ENCODE measurements at places on chromosomes 5 and 9.

- DNase-seq = no peak
Observed at GRCh38 chr5:78768781-78769380, 120.3 kb upstream of the LHFPL2 start.

DNA sequence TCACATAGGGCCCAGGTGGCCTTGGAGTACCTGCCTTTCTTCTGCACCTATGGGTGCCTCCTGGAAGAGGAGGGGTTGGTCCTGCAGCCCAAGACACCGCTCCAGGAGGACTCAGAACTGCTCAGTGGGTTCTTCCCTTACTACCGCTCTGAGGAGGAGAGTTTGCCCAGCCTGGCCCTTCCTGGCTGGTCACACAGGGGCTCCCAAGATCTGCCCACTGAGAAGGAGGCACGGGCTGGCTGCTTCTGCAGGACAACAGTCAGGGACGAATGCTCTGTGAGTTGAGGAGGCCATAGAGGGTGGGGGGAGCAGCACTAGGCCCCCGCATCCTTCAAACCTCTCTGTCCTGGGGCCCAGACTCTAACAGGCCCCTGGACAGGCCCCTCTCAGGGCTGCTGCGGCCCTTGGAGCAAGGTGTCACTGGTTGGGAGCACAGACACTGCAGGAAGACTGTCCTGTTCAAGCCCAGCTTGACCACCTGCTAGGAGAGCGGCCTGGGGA, 9.9 kb upstream of the SLC25A48 start:
- DNase-seq = no peak

GRCh38 chr9:27541740-27542139, 12.1 kb upstream of the MOB3B start:
- no peak for DNase-seq

DNA sequence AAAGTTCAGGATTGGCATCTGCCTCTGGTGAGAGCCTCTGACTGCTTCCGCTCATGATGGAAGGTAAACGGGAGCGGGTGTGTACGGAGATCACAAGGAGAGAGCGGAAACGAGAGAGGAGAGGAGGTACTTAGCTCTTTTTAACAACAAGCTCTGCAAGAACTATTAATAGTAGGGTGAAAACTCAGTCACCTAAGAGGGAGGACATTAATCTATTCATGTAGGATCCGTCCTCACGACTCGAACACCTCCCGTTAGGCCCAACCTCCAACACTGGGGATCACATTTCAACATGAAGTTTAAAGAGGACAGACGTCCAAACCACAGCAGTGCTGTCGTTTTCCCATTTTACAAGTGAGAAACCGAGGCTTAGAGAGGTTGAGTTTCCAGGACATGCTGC, 173.7 kb downstream of the SLC28A3 start:
- DNase-seq = no peak

GRCh38 chr9:126804198-126804695, 593 bp upstream of the ZBTB43 start:
- DNase-seq = no peak

DNA sequence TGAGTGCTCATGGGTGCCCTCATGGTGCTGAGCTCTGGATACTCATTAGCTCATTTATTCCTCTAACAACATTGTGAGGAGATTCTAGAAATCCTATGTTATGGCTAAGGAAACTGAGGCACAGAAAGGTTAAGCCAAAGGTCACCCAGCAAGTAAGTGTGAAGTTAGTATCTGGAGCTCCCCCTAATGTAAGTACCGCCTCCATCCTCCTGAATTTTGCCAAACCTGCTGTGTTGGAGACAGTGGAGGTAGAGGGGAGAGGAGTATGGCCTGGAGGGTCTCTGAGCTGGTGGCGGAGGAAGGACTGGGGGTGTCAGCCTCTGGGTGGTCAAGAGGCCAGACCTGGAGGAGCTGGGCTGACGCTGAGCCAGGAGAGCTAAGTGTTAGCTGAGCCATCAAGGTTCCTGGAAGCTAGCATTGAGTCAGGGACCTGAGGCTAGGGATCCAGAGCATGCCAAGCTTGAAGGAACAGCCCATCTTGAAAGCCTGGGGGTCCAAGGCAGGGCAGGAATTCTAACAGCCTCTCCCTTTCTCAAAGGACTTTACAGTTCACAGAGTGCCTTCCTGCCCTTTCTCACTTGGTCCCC, 114.8 kb downstream of the RGS3 start:
- peak; percentile 50 for DNase-seq

DNA sequence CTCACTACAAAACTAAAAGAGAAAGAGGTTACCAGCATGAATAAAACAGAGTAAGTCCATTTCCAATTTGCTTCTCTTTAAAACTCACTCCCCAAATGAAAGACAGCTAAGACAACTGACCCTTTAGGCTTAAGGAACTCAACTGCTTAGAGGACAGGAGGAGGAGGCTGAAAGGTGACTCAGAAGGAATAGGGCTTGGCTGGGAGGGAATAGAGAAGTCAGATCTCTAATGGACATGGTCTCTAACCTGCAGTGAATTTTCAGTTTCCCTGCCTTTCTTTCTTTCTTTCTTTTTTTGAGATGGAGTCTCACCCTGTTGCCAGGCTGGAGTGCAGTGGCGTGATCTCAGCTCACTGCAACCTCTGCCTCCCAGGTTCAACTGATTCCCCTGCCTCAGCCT, 261.8 kb upstream of the CLINT1 start:
- peak; percentile 42 for DNase-seq

DNA sequence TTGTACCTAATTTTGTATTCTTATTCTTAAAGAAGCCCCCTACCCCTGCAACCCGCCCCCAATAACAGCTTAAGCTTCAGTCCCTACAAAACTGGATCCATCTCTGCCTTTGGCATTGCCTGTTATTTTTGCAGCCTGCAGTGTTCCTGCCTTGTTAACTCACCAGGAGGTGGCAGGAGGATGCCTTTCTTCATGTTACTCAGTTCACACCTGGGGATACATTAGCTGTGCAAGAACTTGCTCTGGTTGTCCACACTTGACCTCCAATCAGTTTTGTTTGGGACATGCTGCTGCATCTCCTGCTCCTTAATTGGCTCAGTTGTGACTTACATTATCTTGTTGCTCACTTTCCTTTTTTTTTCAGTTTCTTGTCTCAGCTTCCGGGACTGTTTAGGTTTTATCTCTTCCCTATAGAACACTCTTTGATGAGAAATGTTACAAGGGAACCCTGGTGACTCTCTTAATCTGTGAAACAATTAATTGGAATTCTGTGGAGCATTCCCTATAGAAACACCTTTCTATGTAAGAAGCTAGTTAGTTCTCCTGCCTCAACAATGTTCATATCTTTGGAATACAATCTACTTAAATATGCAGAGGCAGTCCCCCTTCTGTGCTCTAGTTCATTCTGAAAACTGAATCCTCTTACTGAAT, 467.7 kb upstream of the ACO1 start:
- peak; percentile 48 for DNase-seq

- no peak for DNase-seq
Observed at GRCh38 chr9:38662763-38663593, 42.6 kb upstream of the ANKRD18A start.

- no peak for DNase-seq
Observed at GRCh38 chr5:146945617-146946084, 67.1 kb upstream of the PPP2R2B start.

GRCh38 chr5:66281294-66281693, 137.2 kb downstream of the SREK1 start:
- no peak for DNase-seq

- no peak for DNase-seq
Observed at GRCh38 chr5:36571401-36572042, 34.9 kb upstream of the SLC1A3 start.

DNA sequence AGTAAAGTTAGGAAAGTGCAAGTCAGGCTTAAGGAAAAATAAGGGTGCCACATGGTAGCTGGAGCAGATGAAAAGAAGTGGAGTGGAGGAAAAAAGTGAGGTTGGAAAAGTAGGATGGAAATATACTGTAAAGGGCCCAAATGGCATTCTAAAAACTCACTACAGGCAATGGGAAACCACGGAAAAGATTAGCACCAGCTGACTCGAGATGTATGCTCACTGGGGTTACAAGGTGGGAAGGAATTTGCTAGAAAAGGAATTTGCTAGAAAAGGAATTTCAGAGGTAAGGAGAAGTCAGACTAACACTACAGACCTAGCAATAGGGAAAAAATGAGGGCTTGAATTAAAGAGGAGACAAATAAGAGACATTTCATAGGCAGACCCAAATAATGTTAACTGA, 3.6 kb downstream of the PSMD5 start:
- no peak for DNase-seq

DNA sequence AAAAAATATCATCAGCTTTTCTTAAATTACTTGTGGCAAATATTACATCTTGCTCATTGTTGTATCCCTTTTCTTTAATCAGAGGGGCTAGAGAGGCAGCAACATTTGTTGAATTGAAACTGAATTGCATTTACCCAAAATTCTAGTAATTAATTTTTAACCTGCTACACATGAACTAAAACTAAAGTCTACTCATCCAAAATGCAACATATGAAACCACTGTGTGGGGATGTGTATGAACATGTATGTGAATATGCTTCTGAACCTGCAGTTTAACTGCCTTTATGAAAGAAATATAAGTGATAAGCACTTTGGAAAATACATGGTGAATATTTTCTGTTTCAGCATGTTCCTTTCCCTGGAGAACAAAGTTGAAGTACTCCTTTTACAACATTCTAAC, 158.5 kb downstream of the KIAA0825 start:
- peak; percentile 3 for DNase-seq

- no peak for DNase-seq
Observed at GRCh38 chr5:116778032-116778431, 203.4 kb upstream of the SEMA6A start.

Data from epithelial cell of esophagus (primary cell).